ENCODE measurements at places on chromosomes 6 and 20.
A peak's percentile ranks its signal among the peaks of the same experiment; 100 is the strongest.

DNA sequence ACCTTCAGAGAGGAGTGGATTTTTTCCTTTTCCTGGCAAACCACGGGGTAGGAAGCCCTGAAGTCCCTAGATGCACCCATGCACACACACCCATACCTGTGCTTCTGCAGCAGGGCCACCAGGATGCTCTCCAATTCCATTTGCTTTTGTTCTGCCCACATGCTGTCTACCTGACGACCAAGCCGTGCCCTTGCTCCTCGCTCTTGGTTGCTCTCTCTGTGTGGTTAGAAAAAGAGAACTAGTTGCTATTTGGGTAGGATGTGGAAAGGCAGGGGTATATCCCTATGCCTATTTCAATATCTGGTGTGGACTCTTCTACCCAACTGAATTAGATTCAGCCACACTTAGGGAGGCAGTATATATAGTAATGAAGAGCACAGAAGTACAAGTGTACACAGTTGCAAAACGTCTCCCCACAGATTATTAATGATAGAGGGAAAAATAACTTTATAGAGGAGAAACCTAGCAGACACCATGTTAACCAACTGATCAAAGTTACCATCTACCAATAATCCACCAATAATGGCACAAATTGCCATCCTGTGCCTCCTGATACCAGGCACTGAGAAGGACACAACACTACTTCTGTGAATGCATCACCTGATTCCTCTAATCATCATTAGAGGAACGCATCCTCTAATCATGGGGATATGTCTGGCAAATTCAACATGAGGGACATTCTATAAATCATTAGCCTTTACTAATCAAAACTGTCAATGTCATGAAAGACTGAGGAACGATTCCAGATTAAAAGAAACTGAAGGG, 7.3 kb downstream of the GHRH start:
- DNase-seq = no peak

DNA sequence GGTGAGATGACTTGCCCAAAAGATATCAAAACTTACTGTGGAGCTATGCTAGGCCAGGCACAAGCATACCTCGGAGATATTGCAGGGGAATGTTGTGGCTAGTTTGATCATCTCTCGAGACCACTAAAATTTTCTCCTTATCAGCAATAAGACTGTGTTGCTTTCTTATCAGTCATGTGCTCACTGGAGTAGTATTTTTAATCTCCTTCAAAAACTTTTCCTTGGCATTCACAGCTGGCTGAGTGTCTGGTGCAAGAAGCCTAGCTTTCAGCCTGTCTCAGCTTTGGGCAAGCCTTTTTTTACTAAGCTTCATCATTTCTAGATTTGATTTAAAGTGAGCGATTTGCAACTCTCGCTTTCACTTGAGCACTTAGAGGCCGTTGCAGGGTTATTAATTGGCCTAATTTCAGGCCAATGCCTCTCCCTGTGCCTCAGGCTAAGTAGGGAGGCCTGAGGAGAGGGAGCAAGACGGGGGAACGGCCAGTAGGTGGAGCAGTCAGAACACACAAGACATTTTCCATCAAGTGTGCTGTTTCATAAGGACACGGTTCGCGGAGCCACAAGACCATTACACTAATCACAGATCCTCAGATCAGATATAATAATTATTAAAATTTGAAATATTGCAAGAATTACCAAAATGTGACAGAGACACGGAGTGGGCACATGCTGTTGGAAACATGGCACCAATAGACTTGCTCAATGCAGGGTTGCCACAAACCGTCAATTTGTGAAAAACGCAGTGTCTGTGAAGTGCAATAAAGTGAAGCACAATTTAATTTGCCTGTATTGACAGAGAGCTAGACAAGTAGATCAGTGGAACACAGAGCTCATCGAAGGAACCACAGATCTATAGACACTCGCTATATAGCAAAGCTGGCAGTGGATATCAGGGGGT, 106.8 kb upstream of the SIRPG start:
- DNase-seq = peak; percentile 67

DNA sequence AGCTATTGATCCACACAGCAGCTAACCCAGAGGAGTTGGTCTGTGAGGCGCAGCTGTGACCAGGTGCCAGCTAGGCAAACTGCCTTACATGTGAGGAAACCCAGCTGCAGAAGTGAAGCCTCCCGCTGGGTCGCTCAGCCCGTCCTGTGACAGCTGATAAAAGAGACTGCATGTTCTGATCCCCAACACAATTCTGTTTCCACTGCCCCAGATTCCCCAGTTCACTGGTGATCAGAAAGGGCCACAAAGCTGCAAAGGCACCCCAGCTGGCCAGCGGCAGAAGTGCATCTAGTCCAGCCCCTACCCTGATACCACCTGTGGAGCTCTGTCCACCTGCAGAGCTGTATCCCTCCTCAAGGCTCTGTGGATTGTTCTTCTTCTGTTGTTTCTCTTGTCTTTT, 64.5 kb downstream of the CTNNBL1 start:
- DNase-seq = no peak

- no peak for DNase-seq
Measured at GRCh38 chr6:95686272-95686671, 108.9 kb downstream of the MANEA start.

- peak; percentile 35 for DNase-seq
Measured at GRCh38 chr6:25485821-25486534, 166.0 kb upstream of the SCGN start.

- DNase-seq = no peak
Measured at GRCh38 chr6:53322188-53323029, 26.3 kb downstream of the ELOVL5 start.

DNA sequence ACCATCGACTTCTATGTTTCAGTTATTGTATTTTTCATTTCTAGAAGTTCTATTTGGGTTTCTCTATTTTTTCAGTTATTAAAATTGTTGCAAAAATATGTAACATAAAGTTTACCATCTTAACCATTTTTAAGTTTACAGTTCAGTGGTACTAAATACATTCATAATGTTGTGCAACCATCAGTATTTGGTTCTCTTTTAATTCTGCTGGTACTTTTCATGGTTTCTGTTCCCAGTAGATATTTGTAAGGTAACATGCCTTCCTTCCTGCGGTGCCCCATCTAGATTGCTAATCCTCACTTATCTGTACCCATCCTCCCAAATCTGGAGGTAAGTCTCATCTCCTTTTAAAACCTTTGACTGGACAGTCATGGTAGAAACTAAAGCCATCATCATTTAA, 47.9 kb downstream of the TGM2 start:
- DNase-seq = no peak

DNA sequence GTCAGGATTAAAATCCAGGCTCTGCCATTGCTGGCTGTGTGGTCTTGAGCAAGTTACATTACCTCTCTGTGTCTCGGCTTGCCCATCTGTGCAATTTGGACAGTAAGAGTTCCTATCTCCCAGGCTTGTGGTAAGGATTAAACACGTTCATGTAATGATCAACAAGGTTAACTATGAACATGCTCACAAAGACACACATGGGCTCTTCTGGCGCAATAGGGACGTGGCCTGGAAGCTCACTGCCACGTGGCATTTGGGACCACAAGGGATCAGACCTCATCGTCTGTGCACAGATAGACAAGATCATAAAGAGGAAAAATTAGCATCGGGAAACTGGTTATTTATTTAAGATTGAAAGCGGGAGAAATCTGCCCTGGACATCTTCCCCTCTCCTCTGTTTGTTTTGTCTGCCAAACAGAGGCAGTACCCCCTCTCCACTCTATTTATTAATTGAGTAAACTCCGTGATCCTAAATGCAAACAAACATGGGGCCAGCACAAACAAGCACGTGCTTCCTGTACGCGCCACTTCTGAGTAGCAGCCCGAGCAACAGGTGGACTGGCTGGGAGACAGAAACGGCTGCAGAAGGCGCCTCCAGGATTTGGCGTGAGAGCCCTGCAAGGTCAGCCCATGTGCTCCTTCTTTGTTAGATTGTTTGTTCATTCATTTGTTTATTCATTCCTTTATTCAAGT, 95.0 kb downstream of the CDH26 start:
- DNase-seq = no peak

- no peak for DNase-seq
Measured at GRCh38 chr20:62792940-62793756, 3.1 kb upstream of the MRGBP start.

DNA sequence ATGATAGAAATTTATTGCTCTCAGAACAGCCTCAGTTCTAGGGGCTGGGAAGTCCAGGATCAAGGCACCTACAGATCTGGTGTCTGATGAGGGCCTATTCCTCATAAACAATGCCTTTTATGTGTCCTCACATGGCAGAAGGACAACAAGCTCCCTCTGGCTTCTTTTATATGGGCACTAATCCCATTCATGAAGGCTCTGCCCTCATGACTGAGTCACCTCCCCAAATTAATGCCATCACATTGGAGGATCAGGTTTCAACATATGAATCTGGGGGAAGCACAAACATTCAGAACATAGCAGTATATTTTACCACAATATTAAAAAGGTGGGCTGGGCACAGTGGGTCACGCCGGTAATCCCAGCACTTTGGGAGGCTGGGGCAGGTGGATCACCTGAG, 58.5 kb upstream of the CCN6 start:
- peak; percentile 44 for DNase-seq

- no peak for DNase-seq
Measured at GRCh38 chr20:44009679-44009992, 95.0 kb downstream of the TOX2 start.

DNA sequence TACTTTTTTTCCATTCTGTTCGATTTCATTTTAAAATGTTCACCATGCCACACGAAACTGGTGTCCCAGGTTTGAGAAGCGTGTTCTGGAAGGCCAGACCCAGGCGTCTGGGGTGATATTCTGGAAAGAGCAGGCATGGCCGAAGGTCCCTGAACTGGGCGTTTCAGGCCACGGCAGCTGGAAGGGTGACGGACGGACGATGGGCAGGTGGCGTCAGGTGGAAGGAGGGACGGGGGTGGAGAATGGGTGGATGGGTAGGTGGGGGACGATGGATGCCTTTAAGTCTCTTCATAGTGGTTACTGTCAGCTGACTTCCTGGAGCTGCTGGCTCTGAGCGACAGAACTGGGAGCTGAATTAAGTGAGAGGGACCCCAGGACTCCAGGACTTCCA, 44.6 kb downstream of the CDH4 start:
- no peak for DNase-seq

DNA sequence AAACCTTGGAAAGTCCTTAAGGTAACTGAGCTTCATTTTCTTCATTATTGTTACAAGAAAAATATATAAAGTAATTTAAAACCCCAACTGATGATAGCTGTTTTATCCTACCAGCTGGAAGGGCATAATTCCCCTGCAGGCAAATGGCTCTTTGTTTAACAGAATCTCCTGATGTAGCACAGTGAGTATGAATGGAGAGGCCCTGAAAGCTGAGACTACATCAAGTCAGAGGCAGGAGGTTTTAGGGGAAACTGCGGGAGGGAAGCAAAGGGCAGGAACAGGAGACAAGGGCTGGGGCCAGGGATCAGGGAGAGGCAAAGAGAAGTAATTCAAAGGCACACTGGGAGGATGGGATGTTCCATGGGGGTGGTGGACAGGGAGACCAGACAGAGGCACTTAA, 119.0 kb upstream of the LRFN2 start:
- no peak for DNase-seq

GRCh38 chr6:135212020-135212806, 31.1 kb downstream of the MYB start:
- peak; percentile 90 for DNase-seq

DNA sequence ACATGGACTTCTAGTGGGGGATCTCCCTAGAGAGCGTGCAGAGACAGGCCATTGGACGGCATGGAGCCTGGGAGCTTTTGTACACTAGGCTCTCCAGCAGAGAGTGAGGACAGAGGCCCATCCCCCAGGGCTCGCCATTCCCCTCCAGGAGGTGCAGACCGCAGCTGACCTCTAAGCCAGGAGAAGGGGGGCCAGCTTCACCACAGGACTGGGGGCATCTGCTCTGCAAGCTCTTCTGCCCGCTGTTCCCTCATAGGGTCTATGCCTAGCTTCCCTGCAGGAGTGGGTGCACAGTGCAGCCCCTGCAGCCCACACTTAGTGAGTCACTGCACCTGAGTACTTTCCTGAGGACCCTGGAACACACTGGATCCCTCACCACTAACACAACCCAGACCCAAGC, 94.4 kb downstream of the FHL5 start:
- DNase-seq = no peak

- DNase-seq = no peak
Measured at GRCh38 chr20:7770046-7770445, 170.2 kb downstream of the HAO1 start.

DNA sequence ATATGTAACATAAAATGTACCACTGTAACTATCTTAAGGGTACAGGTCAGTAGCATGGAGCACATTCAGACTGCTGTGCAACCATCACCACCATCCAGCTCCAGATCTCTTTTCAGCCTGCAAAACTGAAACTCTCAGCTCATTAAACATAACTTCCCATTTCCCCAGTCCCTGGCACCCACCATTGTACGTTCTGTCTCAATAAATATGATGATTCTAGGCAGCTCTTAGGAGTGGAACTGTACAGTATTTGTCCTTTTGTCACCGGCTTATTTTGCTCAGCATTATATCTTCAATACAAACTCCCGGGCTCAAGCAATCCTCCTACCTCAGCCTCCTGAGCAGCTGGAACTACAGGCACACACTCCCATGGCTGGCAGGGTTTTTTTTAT, 1.5 kb downstream of the ZC3H12D start:
- DNase-seq = no peak
